ENCODE measurements at places on chromosomes 12 and 14.
A peak's percentile ranks its signal among the peaks of the same experiment; 100 is the strongest.

- no peak for DNase-seq
Measured at GRCh38 chr14:95151561-95151960, 5.8 kb downstream of the DICER1 start.

GRCh38 chr14:102979406-102979805, 56.9 kb downstream of the AMN start:
- no peak for DNase-seq

DNA sequence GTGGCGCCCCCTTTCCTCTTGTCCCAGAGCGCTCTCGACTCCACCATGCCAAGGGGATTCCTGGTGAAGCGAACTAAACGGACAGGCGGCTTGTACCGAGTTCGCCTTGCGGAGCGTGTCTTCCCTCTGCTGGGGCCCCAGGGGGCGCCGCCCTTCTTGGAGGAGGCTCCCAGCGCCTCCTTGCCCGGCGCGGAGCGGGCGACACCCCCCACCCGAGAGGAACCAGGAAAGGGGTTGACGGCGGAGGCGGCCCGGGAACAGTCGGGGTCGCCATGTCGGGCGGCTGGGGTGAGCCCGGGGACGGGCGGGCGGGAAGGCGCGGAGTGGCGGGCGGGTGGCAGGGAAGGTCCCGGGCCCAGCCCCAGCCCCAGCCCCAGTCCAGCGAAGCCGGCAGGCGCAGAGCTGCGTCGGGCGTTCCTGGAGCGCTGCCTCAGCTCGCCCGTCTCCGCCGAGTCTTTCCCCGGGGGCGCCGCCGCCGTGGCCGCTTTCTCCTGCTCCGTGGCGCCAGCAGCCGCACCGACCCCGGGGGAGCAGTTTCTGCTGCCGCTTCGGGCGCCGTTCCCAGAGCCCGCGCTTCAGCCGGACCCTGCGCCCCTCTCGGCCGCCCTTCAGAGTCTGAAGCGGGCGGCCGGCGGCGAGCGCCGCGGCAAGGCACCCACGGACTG, 376 bp downstream of the INSM2 start:
- no peak for DNase-seq

GRCh38 chr12:56645201-56645716, 525 bp downstream of the ATP5F1B start:
- no peak for DNase-seq

GRCh38 chr14:100333311-100333710, 10.2 kb downstream of the SLC25A47 start:
- DNase-seq = no peak

- no peak for DNase-seq
Measured at GRCh38 chr12:63348556-63348955, 197.6 kb upstream of the AVPR1A start.

GRCh38 chr12:87820524-87821202, 208.5 kb downstream of the C12orf50 start:
- no peak for DNase-seq

DNA sequence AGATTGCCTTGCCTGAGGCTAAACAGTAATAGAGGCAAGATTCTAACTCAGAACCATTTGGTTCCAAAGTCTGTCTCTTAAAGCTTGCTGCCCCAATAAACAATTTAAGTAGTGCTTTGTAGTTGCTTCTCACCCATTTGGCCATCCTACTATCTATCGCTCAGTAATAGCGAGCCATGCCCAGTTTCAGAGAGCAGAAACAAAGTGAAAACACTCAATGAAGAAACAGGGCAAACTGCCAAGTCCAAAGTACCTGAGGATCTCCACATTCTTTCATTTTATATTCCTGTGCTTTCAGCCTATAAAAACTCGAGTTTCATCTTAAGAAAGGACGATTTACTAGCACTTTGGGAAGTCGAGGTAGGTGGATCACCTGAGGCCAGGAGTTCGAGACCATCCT, 103.3 kb upstream of the BBS10 start:
- DNase-seq = no peak

GRCh38 chr14:46573498-46573897, 78.1 kb downstream of the RPL10L start:
- no peak for DNase-seq

GRCh38 chr14:76564471-76565422, 188.8 kb downstream of the ESRRB start:
- DNase-seq = no peak

DNA sequence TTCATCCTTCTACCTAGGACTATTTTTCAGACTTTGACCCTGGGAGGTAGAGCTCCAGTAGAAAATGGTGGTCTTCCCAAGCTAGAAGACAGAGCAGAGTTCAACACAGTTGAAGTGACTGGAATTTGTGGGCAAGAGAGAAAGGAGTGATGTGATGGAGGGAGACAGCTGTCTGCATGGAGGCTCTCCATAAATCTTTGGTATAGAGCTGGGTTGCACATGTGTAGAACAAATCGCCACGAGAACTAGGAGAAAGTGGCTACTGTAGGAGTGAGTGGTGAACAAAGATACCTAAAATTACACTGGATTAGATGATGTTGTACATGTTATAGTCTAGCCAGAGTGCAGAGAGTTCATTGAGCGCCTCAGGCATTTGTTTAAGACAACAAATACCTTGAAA, 14.5 kb downstream of the GPR135 start:
- DNase-seq = no peak

GRCh38 chr14:51210594-51210993, 29.5 kb upstream of the TMX1 start:
- DNase-seq = no peak

- no peak for DNase-seq
Measured at GRCh38 chr12:58529897-58530741, 390.2 kb downstream of the LRIG3 start.

DNA sequence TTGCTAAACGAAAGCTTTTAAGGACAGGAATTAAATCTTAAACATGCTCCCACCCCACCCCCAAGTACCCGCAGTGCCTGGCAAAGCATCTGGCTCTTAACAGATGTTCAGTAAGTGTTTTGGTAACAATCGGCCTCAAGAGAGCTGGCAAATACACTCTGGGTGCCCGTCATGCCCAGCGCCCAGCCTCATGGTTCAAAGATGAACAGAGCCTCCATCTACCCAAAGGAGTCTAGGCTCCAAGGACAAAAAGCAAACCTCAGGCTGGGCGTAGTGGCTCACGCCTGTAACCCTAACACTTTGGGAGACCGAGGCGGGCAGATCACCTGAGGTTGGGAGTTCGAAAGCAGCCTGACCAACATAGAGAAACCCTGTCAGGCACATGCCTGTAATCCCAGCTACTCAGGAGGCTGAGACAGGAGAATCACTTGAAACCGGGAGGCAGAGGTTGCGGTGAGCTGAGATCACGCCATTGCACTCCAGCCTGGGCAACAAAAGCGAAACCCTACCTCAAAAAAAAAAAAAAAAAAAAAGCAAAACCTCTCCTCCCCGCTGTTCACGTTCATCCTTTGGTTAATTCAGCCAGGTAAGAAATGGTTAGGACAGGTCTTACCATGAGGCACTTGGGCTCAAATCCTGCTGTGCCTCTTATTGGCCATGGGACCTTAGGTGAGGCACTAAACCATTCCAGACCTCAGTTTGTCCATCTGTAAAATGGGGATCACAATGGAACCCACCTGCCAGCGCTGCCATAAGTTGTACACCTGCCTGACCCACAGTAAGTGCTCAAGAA, 151.3 kb downstream of the BCL11B start:
- no peak for DNase-seq

GRCh38 chr14:89892953-89893352, 61.6 kb downstream of the EFCAB11 start:
- no peak for DNase-seq

DNA sequence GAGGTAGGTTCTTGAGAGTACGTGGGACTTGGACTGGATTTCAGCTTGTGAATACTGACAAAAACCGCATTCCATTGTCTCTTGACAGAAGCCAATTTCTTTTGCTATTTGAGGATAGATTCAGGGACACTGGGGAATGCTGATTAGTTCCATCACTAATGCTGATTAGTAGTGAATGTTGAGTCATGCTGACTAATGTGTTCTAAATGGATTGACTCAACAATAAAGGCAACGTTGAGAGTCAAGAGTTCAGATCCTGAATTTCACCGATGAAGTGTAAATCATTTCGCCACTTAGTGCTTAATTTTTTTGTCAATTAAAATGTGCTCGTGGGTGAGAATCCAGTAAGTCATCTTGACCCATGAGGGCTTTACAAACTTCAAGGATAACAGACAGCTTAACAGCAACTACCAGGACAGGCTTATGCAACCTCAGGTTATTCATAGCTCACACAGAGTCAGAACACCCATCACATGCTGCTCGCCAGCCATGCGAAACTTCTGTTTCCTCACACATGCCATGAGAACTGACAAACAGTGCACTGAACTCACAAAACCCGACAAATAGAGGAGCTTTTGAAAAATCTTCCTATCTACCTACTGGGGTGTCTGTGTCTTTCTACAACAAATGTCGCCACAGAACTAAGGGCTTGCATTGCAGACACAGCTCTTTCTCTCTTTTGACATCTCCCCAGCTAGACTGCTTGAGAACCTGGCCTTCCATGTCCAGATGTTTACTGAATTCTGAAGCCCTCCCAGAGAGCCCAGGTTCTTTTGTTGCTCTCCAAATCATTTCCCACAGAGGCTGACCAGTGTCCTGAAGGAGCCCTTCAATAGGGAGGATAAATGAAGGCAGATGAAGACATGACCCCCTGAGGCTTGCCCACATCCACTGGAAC, 316.4 kb downstream of the ZFP36L1 start:
- DNase-seq = no peak

GRCh38 chr12:85523197-85523596, 243.2 kb downstream of the ALX1 start:
- no peak for DNase-seq

DNA sequence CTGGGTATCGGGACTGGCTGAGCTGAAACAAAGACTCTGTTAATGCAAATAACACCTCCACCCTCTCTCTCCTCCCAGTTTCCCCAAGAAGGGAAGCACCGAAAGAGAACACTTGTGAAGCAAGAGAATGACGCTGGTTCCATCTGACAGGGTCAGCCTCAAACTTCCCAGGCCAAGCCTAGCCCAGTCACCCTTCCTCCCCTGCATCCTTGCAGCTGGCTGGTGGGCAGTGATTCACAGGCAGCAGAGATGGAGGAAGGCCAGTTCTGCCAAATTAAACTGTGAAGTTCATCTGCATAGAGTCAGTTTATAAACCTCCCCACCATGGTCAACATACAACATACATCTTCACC, 2.8 kb downstream of the LRRC74A start:
- DNase-seq = no peak

GRCh38 chr12:89833337-89834252, 125.0 kb upstream of the ATP2B1 start:
- no peak for DNase-seq

DNA sequence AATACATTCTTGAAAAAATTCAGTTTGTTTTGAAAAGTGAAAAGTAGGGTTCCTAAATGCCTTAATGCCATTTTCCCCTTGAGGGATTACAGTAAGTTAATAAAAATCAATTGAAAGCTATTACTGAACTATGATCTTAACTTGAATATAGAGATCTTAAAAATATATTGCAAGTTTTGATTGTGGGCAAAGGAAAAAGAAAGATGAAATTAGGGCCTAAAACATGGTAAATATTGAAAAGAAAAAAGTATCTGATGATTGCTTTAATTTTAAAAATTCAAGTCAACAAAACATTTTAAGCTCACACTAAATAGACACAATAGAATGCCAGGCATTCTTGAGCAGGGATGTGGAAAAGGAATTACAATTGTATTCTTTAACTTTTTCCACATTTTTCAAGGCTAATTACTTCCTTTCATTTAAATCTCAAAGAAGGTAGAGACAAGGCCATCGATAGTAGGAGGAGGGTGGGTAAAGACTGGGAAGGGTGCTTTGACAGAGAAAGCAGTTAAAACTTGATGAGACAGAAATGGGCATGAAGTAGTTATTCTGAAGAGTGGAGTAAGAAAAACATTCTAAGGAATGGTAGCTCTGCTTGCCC, 294.4 kb downstream of the NELL2 start:
- peak; percentile 72 for DNase-seq

DNA sequence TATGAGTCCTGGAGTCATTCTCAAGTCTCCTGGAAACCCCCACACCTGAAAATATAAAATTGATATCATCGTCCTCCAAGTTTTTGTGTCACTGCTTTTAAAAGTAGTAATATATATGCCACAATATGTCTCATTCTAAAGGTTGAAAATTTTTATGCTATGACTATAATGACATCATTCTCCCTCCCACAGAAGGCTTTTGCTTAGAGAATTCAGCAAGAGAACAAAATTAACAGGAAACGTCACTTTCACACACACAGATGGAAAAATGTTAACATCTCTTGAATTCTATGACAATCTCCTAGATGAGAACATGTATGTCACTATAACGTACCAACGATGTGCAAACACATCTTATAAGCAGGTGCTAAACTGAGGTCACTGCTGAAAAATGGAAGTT, 498.3 kb downstream of the FOXG1 start:
- DNase-seq = no peak

DNA sequence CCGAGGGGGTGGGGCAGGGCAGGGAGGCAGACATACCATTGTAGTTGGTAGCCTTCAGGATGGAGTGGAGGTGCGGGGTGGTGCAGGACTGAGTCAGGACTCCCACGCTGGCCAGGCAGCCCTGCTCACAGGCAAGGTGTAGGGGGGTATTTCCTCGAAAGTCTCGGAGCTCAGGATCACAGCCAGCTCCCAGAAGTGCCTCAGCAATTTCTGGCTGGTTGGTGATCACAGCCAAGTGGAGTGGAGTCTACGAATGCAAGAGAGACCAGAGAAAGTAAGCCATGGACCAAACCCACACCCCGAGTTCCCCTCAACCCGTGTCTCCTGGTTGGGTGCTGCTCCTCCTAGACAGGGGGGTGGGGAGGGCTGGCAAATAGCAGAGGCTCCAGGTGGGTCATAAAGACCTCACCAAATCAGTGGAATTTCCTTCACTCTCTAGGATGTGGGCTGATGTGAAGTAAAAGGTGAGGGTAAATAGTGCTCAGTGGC, 1.4 kb downstream of the NFKBIA start:
- DNase-seq = no peak

DNA sequence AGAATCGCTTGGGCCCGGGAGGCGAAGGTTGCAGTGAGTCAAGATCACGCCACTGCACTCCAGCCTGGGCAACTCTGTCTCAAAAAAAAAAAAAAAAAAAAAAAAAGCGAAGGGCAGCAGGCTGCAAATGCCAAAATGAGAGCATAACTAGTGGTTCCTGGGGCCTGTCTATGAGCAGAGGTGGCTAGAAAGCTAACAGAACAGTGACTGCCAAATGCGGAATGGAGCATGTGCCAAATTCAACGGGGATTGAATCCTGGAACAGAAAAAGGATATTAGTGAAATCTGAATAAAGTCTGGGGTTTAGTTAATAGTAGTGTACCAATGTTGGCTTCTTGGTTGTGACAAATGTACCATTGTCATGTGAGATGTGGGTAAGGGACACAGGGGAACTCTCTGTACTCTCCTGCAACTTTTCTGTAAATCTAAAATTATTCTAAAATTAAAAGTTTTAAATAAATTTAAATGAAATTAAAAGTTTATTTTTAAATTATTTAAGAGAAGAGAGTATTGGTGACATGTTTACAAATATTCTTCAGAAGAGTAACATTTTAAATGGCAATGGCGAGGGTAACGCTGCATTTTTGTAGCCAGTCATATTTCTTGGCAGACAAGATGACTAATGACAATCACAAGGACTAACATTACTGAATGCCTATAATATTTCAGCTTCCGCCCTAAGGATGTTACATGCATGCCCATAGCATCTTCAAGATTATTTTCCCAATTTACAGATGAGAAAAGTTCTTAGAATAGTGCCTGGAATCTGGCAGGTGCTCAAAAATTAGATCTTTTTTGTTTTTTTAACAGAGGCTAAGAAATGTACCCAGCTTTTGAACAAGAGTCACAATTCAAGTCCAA, 28.9 kb upstream of the NUDT4 start:
- DNase-seq = no peak
